ENCODE measurements at places on chromosomes 13 and 19. TPM values are rescaled to one million over a fixed set of nuclear protein-coding genes. Genes with fewer than 3 reads are reported as not detected.

The PSG2 gene
- total RNA-seq, result not detected

The NR1H2 gene
- 55.1 TPM for total RNA-seq

The PSG6 gene
- not detected for total RNA-seq

The COPE gene
- total RNA-seq, result 118 TPM

The RFC3 gene
- 16.3 TPM for total RNA-seq

The KIR2DL3 gene
- not detected for total RNA-seq

The SOX1 gene
- not detected for total RNA-seq

The FPR1 gene
- 13.1 TPM for total RNA-seq

Data from metanephros (tissue), 2 donors.